ENCODE measurements at places on chromosomes 2 and 18.

GRCh38 chr2:74845217-74845751 lies 11.4 kb downstream of the HK2 start:
- no peak for DNase-seq

GRCh38 chr2:160596441-160596840 lies 102.8 kb upstream of the RBMS1 start:
- no peak for DNase-seq

GRCh38 chr18:48813833-48814489 lies 136.8 kb downstream of the SMAD7 start:
- DNase-seq = no peak

DNA sequence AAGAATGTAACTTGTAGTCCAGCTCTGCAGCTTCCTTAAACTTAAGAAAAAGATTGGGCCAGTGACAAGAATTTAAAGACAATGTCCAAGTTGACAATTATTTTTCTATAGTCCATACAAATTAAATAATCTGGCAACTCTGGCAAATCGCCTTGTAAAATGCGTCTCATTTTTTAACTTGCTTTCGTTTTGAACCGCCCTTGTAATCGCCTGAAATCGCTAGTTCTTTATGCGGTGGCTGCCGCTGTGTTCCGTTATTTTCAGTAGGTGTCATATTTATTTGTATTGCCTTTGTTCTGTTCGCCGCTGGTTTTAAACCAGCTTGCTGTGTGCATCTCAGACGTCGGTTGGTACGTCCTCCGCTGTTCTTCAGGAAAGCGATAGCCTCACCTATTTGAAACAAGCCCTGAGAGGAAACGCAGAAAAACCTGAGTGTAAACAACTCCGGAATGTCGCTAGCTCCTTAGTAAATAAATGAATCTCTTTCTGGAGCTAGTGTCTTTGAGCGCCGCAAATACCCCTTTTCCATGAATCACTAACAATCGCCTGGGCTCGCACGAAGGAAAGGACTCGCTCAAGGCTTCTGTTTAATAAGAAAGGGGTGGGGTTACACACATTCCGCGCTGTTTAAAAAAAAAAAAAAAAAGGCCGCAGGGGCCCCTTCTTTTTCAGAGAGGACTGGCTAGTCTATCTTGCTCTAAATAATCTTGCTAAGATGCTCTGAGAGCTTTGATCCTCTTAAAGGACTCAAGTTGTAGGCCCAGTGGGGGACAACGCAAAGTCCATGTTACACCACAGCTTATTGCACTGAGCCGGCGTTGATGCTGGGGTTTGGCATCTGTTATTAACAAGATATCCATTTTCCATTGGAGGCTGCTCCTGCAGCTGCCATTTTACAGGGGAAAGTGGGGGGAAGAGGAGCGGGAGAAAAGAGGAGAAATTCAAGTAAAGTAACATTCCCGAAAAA lies 3.0 kb downstream of the HOXD8 start:
- no peak for DNase-seq

DNA sequence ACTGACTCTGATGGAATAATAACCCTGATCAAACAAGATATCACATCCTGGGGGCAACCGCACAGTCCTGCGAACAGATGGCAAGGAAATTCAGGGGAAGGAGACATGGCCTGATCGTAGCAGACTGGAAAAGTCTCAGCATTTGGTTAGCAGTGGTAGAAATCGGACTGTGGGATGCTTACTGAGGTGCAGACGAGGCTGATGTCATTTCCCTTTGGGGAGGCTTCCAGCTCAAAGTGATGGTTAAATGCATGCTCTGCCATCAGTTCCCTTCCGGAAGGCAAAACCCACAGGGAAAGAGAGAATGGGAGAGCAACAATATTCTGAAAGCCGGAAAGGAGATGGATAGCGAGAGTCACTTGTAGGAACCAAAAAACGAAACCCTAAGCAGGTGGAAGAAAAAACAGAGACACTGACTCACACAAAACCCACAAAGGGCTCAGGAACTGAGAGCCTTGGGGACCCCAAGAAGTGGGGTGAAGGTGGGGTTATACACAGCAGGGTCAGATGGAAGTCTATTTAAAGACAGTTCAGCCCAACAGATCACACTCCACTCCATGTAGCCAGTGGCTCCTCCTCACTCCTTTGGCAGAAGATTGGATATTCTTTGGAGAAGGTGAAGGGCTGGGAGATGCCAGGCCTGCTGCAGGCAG lies 93.1 kb downstream of the INPP5D start:
- DNase-seq = no peak

DNA sequence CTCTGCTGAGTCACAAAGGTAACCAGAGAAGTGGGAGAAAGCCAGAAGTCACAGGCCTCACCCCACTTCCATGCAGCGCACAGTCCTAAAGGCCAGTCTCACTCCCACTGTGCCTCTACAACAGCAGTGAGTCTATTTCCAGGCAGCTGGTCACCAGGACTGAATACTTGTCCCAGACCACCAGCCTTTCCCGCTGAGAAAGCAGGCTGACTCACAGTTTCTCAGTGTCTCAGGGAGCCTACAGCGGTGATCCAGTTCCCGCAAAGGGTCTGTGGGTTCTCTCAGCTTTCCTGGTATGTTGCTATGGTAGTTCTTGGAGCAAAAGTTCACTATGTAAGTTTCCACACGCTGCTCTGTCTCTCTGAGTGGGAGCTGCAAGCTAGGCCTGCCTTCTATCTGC lies 622.5 kb downstream of the RNF144A start:
- no peak for DNase-seq

DNA sequence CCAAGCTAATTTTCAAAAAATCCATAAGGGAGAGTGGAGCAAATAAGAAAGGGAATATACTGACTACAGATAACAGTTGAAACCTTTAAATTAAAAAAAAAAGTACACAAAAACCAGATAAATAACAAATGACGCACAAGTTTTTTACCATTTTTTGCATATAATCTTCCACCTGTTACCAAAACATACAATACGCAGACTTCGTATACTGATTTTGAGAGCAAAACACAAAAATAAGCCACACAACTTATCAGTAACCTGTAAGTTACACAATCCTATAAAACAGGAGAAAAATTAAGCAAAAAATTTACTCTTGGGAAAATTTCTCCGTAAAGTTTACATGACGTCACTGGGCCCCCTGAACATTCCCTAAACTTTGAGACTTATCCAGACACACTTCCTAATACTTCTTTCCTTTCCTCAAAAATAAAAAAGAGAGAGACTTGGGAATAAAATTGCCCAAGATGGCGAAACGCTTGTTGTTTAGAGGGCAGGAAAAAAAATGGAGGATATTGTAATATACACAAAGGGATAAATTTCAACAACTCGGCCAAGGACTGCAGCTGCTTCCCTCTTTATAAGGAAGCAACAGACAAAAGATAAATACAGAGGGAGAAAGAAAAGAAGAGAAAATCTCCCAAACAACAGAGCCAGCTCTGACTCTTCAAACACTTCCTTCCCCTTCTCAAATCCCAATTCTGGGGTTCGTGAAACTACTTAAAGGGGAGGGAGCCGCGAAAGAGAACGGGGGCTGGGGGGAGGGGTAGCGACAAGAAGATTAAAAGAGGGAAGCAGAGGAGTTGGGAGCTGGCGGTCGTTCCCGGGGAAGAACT lies 1.6 kb downstream of the BAZ2B start:
- peak; percentile 80 for DNase-seq

- no peak for DNase-seq
These were observed 136.1 kb downstream of the DNAH6 start for GRCh38 chr2:84652431-84652830.

DNA sequence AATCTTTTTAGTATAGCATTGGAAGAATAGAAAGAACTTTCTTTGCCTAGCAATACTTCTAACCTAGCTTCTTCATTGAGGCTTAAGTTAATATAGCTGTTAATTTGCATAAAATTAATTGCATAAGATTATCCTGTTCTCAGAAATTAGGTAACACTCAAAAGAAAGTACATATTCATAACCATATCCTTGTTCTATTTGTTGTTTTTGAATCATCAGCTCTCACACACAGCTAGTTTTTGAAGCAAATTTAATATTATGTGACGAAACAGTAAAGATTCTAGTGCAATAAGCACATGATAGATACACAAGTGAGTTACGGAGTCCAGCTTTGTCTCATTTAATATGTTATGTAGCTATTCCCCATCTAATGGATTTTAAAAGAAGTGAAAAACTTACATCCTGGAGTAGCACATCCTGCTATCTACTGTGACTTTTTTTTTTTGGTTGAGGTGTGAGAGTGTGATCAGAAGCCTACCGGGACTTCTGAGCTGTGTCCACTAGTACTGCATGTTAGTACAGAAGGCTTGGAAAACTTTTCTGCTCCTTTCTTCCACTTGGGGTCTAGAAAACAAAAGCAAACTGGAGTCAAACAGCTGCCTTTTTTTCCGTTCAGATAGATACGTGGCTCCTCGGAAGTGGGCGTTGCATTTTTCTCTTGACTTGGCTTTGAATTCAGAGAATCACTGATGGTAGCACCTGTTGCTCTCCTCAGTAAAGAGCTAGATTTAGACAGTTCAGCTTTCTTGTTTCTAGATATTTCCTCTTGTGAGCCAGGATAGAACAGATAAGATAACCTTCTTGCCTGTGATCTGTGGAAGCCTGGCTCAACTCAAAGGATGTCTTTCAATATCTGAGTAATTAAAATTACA lies 27.2 kb downstream of the KDM3A start:
- no peak for DNase-seq

GRCh38 chr2:1873343-1873742 lies 129.0 kb upstream of the PXDN start:
- DNase-seq = no peak

GRCh38 chr2:241843321-241844065 lies 15.2 kb downstream of the PDCD1 start:
- DNase-seq = no peak

GRCh38 chr18:72849671-72850070 lies 18.1 kb downstream of the NETO1 start:
- DNase-seq = no peak

DNA sequence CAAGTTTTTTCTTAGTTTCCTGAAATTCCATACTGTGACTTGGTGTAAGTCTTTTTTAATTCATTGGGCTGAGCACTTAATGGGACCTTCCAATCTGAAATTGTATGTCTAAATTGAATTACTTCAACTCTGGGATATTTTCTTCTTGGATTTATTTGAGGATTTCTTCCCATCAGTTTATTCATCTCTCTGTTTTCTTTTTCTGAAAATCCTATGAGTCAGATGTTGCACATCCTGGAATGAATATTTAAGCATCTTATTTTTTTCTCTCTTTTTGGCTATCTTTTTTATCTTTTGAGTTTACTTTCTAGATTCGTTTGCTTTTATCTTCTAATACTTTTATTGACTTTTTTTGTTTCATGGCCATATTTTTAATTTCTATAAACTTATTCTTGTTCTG lies 55.4 kb upstream of the ACYP2 start:
- DNase-seq = no peak

- no peak for DNase-seq
These were observed 90.8 kb downstream of the FAM124B start for GRCh38 chr2:224310943-224311625.

DNA sequence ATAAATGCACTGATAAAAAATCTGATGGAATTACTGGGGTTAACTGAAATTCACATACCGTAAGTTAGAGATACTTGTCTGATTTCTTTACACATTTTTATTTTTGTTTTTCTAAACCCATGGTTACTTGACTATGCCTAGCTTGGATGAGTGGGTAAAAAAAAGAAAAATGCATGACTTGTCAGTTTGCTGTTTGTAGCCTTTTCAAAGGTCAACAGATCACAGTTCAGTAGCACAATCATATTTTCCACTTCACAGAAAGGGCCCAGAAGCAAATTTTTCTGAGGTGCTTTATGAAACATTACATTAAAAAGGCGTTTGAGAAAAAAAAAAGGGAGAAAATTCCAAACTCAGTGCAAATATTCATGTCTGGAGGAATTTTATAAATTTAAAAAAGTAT lies 16.4 kb downstream of the SLC16A14 start:
- no peak for DNase-seq

GRCh38 chr18:45173799-45174519 lies 441.3 kb upstream of the SLC14A2 start:
- DNase-seq = no peak

GRCh38 chr2:88698498-88699233 lies 7.2 kb downstream of the RPIA start:
- no peak for DNase-seq

DNA sequence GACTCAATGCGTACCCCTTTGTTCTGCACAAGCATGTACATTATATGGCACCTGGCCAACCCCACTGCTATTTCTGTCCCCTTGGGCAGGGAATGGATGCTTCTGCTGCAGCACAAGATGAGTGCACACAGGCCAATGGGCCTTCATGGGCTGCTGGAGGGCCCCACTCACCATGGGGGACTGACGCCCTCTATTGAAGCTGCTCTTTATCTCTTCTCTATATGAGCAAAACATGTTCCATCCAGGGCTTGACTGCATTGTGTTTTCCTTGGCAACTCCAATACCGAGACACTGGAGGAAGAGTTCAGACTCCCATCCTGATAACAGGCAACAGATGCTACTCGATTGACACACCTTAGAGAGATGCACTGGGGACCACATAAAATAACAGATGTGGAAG lies 251.6 kb upstream of the NCKAP5 start:
- no peak for DNase-seq

- DNase-seq = no peak
These were observed 8.3 kb upstream of the CHST10 start for GRCh38 chr2:100425573-100426383.

GRCh38 chr2:9715238-9715637 lies 84.4 kb upstream of the YWHAQ start:
- DNase-seq = no peak

DNA sequence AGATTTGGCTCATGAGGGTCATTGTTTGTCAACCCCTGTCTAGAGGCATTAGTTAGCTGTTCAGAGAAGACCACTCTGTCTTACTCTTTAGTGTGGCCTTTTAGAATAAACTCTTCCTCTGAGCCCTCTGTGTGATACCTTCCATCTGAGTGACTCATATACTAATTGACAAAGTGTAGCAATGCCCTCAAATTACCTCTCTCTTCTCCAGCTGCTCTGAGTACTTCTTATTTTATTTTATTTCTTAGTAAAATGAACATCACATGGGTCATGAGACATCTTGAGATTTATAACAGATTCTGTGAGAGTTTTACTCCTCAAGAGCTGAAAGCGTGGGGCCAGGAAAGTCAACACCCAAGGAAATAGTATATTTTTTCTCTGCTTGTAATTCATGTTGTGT lies 67.4 kb downstream of the KCTD18 start:
- no peak for DNase-seq

GRCh38 chr2:161044921-161045320 lies 115.3 kb upstream of the TANK start:
- DNase-seq = no peak

- no peak for DNase-seq
These were observed 132.5 kb upstream of the SLC8A1 start for GRCh38 chr2:40584432-40584831.

- DNase-seq = no peak
These were observed 35.6 kb upstream of the RNF149 start for GRCh38 chr2:101344137-101344536.

- no peak for DNase-seq
These were observed 71.8 kb upstream of the SMAD7 start for GRCh38 chr18:49022311-49023161.

- DNase-seq = no peak
These were observed 29.6 kb downstream of the CYRIA start for GRCh38 chr2:16635791-16636699.

Measured in HAP-1 (cell line).